ENCODE measurements at places on chromosomes 2 and 18. TPM values are rescaled to one million over a fixed set of nuclear protein-coding genes. Genes with fewer than 3 reads are reported as not detected.

Gene PTPRN
- total RNA-seq, result not detected

Gene SPP2
- total RNA-seq, result not detected

Gene GKN2
- total RNA-seq, result not detected

Gene NPHP1
- total RNA-seq, result 4.5 TPM

Measured in A673 (cell line).